Activated CD4-positive, alpha-beta T cell treated with anti-CD3 and anti-CD28 coated beads, Interleukin-2, amount 50 U/mL, for 16 hours (primary cell): ENCODE measurements at places on chromosomes 13 and 19.
A peak's percentile ranks its signal among the peaks of the same experiment; 100 is the strongest.

GRCh38 chr19:35555301-35556005, 8.0 kb downstream of the ATP4A start:
- peak; percentile 20 for DNase-seq

- DNase-seq = no peak
Measured at GRCh38 chr13:83201506-83201905, 680.8 kb downstream of the SLITRK1 start.

DNA sequence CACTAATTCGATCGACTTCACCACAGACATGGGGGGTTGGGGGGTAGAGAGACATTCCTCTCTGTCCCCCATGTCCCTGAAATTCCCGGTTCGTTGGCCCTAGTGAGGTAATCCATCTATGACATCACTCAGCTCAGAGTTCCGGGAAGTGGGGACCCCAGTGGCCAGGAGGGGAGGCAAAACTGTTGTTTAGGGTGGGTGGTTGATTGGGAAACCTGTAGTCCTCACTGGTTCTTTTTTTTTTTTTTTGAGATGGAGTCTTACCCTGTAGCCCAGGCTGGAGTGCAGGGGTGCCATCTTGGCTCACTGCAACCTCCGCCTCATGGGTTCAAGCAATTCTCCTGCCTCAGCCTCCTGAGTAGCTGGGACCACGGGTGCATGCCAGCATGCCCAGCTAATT, at the start of gene ARRDC5:
Gene ARRDC5, minus strand, starts transcription at position 101 of the 400 bp plus-strand sequence. Its CDS starts 71 bp downstream, at position 30.
- no peak for DNase-seq

DNA sequence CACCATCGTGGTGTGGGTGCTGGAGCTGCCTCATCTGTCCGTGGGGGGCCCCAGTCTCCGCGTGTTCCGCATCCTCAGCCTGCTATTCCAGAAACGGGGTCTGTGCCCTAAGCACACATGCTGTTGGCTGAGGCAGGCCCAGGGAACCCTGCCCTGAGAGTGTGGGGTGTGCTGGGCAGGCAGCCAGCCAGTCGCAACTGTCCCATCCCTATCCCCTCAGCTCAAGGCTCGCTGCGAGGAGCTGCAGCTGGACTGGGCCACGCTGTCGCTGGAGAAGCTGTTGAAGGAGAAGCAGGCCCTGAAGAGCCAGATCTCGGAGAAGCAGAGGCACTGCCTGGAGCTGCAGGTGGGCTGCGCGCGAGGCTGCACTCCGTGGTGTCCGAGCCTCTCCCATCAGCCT, 21.9 kb downstream of the PLEKHJ1 start:
- no peak for DNase-seq

- DNase-seq = no peak
Measured at GRCh38 chr13:72208112-72208645, 341.2 kb upstream of the DACH1 start.

DNA sequence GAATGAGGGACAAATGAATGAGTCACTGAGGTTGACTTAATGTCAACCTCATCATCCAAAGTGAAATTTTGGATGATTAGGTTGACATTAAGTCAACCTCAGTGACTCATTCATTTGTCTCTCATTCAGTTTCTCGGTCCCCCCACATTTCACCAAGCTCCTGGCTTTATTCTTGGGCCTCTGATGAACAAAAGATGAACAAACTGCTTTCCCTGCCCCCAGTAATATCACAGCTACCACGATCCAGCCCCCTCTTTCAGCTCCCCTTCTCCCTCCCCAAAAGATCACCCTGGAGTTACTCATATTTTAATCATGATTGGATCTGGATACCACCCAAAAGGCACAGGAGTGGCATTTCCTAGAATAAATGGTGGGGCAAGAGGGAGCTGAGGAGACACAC, 10.8 kb downstream of the CEACAM18 start:
- no peak for DNase-seq

GRCh38 chr19:548886-549830, 5.3 kb downstream of the GZMM start:
- no peak for DNase-seq

DNA sequence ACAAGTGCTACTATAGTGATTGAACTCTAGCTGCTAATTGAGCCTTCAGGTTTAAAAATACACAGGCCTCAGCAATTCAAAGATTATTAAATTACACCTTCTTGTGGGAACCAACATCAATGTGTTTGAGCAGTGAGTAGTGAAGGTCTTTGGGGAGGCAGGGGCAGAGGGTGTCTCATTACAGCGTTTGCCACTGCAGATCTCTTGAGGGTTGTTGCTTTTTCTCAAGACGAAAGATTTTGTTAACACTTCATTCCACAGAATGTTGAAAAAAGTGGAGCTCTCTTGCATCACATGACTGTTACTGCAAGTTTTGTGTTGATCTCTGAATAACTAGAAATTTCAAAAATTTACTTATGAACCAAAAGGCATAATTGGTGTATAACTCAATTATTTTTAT, 253.6 kb downstream of the ATP8A2 start:
- no peak for DNase-seq

- peak; percentile 0 for DNase-seq
Measured at GRCh38 chr19:8302734-8303133, 5.4 kb downstream of the CD320 start.

DNA sequence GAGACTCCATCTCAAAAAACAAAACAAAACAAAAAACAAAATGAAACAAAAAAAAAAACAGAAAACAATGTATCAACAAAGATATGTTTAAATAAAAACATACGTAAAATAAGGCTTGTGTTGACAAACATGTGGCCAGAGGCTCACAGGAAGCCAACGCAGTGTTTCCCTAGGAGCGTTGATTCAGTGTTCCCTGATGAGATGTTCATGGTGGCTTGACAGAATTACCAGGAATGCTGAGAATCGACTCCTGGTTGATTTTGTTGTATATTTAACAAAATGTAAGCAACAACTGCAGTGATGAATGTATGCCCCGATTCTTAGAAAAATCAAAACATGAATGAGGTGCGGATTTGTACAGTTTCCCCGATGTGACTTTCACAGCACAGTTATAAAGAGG, 8.9 kb upstream of the ZNF787 start:
- DNase-seq = no peak

GRCh38 chr19:7999376-7999775, 6.1 kb downstream of the ELAVL1 start:
- DNase-seq = no peak

DNA sequence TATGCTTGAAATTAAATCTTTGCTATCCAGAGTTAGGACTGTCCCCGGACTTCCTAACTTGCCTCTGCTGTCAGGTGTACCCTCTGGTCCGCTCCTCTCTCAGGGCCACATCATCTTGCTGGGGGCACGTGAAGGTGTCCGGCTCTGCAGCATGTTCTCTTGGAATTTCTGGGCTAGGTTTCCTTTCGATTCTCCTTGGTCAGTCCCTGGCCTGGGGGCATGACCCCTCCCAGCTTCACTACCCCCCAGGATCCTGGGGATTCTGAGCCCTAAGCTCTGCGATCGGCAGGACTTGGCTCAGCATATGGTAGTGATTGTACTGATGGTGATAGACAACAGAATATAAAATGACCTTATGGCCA, 5.1 kb upstream of the GPI start:
- no peak for DNase-seq

GRCh38 chr13:96797136-96797535, 197.1 kb downstream of the OXGR1 start:
- DNase-seq = no peak

DNA sequence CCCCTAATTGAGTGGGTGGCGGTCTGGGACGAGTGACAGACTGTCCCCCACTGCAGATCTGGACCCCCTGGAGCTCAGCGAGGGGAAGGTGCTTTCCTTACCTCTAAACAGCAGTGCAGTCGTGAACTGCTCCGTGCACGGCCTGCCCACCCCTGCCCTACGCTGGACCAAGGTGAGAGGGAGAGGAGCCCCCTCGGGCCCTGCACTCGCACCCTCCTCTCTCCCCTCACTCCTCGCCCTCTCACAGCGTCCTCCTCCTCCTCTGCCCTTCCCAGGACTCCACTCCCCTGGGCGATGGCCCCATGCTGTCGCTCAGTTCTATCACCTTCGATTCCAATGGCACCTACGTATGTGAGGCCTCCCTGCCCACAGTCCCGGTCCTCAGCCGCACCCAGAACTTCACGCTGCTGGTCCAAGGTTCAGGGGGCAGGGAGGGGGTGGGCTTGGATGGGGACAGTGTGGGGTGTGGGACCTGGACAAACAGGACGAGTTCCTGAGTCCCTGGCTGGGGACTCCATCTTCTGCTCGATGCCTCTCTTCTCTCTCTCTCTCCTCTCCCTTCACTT, 9.6 kb downstream of the BCAM start:
- no peak for DNase-seq

DNA sequence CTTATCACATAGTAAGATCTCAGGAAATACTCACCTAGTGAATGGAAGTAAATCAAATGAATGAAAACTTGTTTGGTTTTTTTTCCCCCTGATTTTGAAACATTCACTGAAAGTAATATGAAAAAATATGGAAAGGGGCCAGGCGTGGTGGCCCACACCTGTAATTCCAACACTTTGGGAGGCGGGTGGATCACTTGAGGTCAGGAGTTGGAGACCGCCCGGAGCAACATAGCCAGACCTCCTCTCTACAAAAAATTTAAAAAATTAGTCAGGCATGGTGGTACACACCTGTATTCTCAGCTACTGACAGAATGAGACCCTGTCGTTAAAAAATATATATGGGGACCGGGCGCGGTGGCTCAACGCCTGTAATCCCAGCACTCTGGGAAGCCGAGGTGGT, 149.6 kb downstream of the SIPA1L3 start:
- no peak for DNase-seq

GRCh38 chr13:112079696-112080095, 12.7 kb downstream of the SOX1 start:
- DNase-seq = no peak

DNA sequence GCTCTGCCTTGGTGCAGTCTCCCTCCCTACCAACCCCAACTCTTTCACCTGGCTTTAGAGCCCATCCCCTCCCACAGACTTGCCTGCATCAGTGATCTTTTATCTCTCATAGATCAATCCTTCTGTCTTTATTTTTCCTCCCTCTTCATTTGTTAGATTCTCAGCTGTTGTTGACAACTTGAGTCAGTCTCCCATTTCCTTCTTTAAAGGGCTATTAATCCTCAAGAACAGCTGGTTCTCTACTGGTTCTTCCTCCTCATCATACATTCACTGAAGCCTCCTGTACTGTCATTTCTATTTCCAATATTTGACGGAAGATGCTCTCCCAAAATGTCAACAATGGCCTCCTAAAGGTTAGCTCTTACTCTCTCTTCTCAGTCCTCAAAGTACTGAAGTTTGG, 408.2 kb downstream of the TBC1D4 start:
- DNase-seq = no peak

GRCh38 chr19:35165200-35166058, 10.9 kb downstream of the FXYD5 start:
- DNase-seq = no peak

- DNase-seq = no peak
Measured at GRCh38 chr13:46195016-46195415, 13.0 kb upstream of the LCP1 start.

- DNase-seq = peak; percentile 54
Measured at GRCh38 chr13:24642219-24642618, 38.0 kb upstream of the ATP12A start.

GRCh38 chr13:26664876-26665275, 95.7 kb downstream of the GPR12 start:
- DNase-seq = no peak

- DNase-seq = no peak
Measured at GRCh38 chr19:10361569-10362011, 18.8 kb downstream of the TYK2 start.

DNA sequence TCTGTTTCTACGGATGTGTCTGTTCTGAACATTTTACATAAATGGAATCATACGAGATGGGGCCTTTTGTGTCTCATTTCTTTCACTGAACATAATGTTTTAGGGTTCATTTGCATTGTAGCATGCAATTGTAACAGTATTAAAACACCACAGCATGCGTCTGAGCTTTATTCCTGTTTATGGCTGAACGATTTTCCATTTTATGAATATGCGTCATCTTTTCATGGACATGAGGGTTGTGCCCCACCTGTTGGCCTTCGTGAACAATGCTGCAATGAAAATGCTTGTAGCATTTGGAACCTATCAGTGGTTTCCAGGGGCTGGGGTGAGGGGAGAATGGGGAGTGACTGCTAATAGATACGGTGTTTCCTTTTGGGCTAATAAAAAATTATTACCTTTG, 5.1 kb downstream of the OR10H1 start:
- DNase-seq = no peak

- DNase-seq = peak; percentile 31
Measured at GRCh38 chr13:26502826-26503225, 54.7 kb upstream of the WASF3 start.

GRCh38 chr19:1618157-1619093, 13.2 kb upstream of the UQCR11 start:
- DNase-seq = peak; percentile 33

DNA sequence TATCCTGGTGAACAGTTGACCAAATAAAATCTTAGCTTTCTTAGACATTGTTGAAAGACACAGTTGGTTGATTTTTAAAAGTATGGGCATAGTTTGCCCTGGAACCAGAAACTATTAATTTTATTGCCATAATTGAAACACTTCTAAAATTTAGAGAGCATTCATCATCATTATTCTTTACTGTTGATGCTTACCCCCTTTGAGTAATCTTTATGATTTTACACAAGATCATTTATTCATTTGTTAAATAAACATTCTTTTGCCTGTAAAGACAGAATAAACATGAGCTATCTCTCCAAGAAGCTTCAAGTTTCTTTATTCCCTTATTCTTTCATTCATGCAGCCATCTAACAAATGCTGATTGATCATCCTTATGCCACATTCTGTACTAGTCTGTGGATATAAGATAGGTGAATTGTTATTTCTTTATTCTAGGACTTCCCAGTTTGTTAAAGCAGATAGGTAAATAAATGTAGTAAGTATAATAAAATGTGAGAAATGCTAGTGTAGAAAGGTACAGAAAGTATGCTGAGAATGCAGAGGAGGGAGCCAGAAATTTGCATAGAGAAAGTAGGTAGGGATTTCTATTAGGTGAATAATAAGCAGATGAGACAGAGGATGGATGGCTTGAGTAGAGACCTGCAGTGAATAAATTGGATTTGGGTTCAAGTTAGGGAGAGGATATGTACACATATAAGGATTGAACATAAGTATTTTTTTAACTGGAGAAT, 8.2 kb downstream of the SERTM1 start:
- no peak for DNase-seq

DNA sequence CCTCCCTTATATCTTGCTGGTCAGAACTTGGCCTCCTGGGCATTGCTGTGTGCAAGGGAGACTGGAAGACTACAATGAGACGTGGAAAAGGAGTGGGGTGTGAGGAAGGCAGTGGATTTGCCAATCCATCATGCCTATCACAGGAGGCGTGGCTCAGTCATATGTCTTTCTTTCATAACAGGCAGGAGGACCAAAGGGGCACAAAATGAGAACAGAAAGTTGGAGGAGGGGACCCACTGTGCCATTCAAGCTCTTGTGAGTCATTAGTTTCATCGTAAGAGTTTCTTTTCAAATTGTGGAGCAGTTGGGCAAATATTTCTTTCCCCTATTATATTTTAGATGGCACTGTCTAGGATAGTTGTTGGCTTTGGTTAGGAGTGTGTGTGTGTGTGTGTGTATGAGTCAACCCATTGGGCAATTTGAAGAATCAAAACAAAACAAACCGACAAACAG, 471.5 kb downstream of the TSHZ3 start:
- DNase-seq = no peak

- DNase-seq = peak; percentile 58
Measured at GRCh38 chr13:23921451-23921888, 24.2 kb upstream of the C1QTNF9B start.
